Left lobe of liver (tissue), 2 donors: ENCODE measurements at places on chromosomes 12 and 14. TPM values are rescaled to one million over a fixed set of nuclear protein-coding genes. Genes with fewer than 3 reads are reported as not detected.

- peak; percentile 74 for DNase-seq
Observed at GRCh38 chr12:116276652-116277466, 634 bp downstream of the MED13L start.

Gene IL26
- not detected for total RNA-seq

DNA sequence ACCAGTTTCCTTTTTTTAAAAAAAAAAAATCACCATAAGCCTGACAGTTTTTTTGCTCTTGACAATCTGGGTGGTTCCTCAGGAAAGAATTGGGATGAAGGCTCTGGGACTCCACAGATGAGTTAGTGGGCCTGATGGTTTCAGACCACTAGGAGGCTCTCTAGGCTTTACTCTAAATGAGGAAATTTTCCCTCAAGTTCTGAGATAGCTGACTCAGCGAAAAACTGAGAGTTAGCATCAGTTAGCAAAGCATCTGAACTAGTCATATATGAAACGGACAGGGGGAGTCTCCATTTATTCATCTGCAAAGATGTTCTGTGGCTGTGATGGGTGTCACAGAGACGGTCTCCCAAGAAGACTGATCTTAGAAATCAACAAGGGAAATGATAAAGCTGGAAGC is 314.3 kb upstream of the OR4E1 start:
- DNase-seq, result no peak

- no peak for DNase-seq
Observed at GRCh38 chr12:121765573-121765972, 27.9 kb downstream of the RHOF start.

DNA sequence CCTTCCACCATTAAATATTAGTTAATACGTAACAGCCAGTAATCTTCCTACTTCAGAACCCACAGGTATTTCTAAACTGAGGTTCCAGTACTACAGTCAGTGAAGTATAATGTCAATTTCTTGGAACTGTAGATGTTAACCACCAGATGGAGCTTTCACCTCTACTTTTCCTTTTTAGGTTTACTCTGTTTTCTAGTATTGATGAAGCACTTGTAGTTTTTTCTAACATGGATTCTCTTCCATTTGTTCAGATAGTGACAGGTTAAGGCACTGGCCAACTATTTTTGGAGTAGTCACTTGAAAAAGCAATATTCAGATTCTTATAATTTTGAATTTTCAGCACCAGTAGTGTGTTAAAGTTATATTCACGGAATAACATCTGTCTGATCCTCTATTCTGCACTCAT is 4.6 kb upstream of the SEC23A start:
- no peak for DNase-seq

- no peak for DNase-seq
Observed at GRCh38 chr12:130959632-130960031, 5.9 kb downstream of the ADGRD1 start.

Gene PTCSC3
- not detected for total RNA-seq

DNA sequence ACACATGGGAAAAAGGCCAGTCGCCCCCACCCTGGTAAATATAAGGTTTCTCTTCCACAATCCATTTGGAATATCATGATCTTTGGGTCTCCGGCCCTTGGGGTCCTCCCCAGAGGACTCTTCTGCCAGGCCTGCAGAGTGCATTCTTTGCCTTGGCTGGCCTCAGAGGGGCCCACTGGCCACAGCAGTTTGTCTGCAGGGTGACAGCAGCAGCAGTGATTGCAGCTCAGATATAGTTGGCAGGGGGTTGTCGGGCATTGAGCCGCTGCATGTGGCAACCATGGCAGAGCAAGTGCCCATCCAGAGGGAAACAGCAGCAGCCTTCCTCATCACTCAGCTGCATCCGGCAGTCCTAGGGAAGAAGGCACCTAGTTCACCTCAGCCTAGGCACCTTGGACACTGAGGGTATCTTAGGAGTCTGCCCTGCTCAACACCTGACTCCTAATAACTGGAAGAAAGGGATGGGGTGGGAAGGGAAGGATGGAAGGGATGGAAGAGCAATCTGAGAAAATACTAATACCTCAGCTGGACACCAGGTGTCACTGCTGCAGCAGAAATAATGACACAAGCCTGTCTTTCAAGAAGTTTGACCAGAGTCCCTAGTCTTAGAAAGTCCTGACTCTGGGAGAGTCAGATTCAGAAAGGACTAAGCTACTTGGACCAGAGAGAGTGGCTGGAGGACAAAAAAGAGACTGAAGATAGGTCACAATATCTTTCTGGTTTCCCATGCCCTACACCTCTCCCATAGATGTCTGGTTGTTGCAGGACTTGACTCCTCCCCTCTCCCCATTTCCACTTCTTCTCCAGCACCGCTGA is 8.9 kb downstream of the AJUBA start:
- peak; percentile 48 for DNase-seq

DNA sequence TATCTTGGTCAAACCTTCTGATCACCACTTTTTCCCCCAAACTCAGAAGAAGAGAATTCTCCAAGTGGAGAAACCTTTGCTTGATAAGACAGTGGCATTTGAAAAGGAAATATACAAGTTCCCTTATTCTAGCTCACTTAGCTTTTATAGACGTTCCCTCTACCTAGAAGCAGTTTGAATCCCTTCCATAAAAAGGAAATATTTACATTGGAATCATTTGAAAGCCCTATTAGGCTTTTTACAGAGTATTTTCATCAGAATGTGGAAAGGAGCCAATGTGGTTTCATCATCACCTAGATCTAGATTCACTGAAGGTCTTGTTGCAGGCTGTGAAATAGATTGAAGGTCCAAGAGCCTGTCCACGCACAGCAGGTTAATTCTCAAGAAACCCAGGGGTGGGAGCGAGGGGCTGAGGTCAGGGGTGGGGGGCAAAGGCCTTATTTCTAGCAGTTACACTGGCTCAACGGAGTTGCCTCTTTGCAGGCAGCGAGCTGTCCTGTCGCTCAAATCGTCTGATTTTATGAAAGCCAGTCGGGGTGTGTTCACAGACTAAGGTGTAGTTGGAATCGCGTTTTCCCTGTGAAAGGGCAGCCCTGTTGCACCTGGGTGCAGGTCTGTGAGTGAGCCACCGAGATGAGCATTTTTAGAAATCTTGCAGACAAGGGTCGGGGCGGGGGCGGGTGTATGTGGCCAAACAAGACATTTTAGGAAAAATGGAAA is 45.6 kb downstream of the AACS start:
- DNase-seq, result no peak

DNA sequence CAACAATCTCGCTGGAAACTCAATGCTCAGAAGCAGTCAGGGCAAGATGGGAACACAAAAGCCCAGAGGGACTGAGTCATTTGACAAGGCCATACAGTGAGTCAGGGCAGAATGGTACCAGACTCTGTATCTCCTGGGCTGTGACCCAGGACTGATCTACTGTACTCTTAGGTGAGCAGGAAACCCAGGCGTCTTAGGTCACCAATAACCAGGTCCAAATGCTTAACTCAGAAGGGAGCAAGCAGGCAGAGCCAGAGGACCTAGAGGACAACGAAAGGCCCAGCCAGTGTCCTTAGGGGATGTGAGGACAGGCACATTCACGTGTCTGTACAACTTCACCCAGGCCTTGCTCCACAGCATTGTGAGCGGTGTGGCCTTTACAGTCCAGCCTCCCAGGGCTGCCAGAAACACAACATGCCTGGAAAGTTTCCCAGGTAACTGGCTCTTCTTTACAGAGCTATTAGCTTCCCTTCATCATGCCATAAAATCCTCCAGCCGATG is 69.9 kb downstream of the ARL6IP4 start:
- peak; percentile 85 for DNase-seq
